ENCODE measurements at places on chromosomes 7 and 10.

DNA sequence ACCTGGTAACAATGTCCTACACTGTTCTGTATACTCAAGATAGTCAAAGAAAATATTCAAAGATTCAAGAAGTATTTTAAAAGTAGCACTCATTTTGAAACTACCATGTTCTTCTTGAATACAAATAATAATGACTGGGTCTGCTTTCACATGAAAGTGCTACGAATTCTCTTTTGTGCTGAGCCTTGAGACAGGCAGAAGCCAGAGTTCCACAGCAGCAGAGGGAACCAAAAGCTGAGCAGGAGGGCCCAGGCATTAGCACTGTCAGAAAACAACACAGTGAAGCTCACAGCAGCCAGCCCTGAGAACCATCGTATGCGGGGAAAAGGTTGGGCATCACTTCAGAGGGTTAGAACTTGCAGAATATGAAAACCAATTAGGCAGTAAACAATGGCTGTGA, 38.9 kb downstream of the ANKMY2 start:
- no peak for DNase-seq

DNA sequence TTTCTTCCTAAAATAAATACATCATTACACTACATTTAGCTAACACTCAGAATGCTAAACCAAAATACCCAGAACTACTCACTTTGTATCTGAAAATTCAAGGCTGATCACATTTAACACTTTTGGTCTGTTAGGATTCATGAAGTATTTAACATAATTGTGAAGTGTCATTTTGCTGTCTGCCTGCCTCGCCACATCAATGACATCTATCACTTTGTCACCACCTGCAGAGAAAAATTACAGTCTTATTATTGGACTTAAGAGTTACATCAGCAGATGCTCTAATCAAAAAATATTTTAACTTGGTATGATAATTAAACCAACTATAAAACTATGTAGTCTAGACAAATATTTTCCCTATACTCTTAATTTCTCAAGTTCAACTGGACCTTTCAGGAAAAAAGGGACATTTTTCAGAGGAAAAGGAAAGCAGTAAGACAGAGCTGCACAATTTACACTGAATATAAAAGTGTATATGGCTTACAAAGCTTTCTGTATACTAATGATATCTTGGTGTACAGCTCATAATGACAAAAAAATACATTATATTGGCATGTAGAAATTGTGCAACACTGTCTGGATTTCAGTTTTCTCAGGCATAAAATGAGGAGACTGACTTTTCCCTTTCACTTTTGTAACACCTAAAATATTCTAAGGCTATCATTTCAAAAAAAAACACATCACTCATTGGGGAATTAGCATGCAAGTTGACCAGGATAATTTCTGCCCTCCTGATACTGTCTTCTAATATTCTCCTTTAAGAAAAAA, 49.2 kb downstream of the KDM7A start:
- DNase-seq: no peak

DNA sequence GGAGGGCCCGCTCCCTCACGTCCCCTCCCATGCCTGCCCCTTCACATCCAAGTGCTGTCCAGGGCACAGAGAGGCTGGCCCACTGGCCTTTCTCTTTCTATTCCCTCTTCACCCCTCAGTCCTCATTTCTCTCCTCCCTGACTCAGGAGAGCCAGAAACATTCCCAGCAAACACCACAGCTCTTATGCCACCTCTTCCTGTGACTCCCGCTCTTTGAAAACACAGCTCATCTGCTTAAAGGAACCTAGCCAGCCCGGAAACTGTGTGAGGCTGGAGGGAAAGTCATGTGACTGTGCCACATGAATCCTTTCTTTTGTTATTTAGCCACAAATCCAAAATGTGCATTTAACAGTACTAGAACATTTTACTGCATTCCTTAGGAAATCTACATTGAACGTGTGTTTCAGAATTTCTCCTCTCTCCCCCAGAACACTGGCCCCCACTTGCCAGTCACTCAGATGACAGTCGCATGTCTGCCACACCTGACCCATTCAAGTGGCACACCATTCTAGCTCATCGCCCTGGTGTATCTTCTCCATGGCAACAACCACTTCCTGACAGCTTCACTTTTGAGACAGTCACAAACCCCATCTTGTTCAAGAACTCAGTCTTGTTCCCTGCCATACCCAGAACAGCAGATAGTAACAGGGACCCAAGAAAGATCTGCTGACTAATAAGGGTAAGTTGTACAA, 42.8 kb downstream of the GRB10 start:
- peak; percentile 18 for DNase-seq

- DNase-seq: no peak
Observed at GRCh38 chr10:44068716-44069482, 316.0 kb downstream of the CXCL12 start.

DNA sequence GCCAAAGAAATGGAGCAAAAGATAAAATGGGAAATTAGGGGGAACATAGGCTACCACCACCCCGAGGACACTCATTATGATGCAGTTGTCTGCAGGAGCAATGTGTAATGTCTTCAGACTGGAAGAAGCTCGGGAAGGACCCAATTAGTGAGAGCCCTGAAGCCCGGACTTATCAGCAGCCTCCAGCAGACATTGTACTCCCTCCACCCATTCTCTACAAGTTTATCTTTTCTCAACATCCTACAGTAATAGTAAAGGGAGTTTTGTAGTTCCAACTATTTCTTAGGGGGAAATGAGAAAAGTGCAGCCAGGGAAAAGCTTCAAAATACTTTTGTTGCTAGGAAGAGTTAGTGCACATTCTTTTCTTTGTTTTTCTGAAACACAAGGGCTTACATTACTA, 657.3 kb upstream of the COBL start:
- DNase-seq: no peak

DNA sequence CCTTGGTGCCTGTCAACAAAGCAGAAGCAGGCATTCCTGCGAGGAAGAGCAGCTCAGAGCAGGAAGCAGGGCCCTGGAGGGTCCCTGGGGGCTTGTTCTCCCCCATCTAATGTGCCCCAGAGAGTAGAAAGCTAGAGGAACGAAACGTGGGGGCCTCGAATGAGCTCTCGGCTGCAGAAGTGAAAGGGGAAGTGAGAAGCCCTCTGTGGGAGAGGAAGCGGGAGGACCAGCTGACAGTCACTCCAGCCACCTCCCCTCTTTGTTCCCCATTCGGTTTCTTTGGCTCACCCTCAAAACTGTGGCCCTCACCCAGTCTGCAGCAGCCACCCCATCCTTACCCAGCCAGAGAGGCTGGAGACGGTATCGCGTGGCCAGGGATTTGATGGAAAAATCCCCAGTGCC, 25.0 kb downstream of the C10orf105 start:
- DNase-seq: peak; percentile 25

DNA sequence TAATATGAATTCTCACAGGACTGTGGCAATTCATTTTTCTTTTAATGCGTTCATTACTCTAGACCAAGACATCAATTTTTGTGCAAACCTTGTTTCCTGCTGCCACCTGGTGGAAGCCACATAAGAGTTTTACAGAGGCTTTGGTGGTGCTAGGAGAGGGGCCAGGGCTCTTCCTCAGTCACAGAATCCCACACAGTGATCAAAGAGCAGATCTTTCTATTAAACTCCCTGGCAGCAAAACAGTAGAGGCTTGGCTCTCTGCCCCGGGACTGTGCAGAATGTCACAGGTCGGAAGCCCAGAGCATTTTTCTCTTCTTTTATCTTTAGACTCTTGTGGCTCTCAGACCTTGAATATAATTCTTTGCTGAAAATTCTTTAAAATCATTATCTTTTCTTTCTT, 506.4 kb upstream of the C7orf33 start:
- DNase-seq: no peak

DNA sequence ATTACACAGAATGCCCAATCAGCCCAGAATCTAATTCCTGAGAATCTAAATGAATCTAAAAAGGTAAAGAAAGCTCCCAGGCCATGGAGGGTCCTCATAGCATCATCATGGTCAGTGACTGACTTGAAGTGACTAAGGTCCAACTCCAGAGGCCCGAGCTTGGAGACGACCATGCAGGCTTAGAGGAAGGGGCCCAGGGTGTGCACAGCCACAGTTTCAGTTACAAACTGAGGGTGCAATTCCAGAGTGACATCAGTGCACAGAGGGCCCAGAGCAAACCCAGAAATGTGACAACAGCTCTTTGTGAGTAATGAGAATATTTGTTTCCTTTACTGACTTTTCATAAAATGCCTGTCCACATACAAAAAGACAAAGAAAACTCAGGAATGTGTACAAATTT, 170.0 kb downstream of the TNS3 start:
- DNase-seq: no peak

GRCh38 chr7:95047291-95047690, 139.9 kb downstream of the PPP1R9A start:
- no peak for DNase-seq

DNA sequence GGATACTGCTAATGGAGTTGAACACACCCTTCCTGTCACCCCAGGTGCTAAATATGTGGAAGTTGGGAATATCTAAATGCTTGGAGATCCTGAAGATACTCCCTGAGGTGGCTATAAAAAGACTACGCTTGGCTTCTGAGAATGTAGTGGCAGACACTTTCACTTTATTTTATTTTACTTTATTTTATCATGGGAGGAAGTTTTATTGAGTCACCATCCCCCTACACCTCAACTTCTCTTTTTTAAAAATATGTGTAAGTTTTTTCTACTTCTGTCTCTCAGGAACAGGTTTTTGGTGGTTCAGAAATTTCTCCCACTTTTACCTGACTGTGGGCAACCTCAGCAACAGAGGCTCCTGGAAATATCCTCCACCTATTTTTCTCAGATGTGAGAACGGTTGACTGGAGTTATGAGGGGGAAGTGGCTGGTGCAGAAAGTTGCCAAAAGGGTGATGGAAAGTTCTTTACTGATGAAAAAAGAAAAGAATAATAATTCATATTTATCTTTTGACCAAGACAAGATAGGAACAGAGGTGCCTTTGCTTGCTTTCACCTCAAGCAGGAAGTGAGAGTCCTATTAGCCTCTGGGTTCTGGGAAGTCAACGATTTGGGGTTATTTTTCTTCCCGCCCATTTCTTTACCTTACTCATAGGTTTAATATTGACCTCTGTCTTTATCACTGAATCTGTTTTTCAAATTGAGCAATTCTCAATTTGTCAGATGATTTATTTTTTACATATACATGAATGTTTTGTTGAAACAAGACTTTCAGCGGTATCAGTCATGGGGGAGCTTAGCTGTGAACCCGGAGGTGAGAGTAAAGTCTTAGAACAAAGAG, 103.6 kb downstream of the AHR start:
- DNase-seq: no peak

DNA sequence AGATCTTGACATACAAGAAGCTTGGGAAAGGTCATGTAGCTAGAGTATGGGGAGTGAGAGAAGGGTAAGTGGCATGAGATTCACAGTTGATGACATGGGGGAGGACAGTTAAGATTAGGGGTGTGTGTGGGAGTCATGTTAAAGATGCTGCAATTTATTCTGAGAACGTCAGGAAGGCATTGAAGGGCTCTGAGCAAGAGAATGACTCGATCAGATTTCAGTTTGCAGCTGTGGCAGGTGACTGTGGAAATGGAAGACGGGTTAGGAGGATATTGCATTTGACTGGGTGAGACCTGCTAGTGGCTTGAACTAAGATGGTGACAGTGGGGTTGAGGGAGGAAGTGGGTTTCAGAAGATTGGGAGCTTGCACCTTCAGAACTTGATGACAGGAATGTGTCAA, 5.6 kb downstream of the CDC123 start:
- DNase-seq: no peak

DNA sequence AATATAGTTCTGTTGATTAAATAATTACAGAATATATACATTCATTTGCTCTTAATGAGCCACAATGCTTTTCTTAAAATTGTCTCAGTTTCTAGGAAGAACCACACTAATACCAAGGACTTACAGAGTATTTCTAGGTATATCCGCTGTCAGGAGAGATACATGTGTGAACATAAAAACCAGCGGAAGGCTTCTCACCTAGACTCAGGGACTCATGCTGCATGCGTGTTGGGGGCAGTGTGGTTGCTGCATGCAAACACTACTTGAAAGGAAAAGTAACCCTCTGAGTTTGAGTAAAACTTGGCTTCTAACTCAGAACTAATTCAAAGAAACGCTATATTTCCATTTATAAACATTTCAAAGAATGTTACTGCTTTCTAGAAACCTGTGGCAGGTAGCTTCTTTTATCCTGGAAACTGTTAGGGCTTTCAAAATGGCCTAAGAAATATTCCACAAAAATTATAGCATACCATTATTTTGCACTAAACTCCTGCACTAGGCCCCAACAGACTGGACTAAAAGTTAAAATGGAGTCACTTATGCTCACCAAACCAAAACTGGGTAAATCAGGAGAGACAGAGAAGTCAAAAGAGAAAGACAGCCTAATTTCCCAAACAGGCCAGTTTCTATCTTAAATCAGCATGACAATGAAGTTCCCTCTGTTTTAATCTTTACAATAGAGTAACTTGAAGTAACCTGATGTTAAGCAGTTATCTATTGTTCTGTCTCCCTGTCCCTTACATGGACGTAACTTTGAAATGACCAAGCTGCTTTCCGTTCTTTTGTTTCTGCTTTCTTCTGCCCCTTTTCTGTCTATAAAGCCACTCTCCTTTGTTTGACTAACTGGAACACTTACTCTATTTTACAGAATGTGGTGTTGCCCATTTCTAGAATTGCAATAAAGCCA, 95.2 kb upstream of the FAM133B start:
- DNase-seq: peak; percentile 33

- no peak for DNase-seq
Observed at GRCh38 chr10:24518981-24519597, 204.6 kb downstream of the ARHGAP21 start.
